Gastrocnemius medialis (tissue), 4 donors: ENCODE measurements at places on chromosomes 2 and 18.

DNA sequence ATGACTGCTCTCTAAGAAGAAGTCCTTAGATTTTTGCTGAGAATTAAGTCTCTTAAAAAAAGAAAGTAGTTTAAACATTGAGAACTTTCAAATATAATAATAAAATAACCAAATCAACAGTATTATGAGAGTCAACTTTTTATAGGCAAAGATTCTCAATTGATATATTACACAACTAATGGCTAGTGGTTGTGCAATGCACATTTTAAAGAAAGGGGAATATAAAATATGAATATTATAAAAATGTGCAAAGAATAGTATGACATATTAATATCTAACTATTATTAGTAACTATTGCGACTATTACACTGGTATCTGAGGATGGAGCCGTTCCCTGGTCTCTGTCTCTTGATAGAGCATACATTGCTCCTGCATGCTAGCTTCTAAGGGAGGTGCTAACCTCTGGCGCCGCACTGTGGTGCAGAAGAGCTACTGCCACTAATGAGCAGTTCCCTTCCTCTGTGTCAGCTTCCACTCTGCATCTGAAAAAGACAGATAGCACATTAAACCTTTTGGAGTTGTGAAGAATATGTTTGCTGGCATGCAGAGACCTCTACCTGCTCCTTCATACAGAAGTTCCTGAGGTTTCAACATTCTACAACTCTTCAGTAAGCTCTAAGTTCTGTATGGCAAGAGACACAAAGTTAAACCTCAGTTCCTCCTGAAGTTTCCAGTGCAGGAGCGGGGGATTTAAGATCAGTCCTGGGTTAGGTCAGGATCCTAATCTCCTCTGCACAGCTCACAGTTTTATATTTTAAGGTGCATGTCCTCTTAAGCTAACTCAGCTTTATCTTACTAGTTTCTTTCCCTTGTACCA lies 3.5 kb upstream of the SLC9A2 start:
- DNase-seq, result peak; percentile 51

DNA sequence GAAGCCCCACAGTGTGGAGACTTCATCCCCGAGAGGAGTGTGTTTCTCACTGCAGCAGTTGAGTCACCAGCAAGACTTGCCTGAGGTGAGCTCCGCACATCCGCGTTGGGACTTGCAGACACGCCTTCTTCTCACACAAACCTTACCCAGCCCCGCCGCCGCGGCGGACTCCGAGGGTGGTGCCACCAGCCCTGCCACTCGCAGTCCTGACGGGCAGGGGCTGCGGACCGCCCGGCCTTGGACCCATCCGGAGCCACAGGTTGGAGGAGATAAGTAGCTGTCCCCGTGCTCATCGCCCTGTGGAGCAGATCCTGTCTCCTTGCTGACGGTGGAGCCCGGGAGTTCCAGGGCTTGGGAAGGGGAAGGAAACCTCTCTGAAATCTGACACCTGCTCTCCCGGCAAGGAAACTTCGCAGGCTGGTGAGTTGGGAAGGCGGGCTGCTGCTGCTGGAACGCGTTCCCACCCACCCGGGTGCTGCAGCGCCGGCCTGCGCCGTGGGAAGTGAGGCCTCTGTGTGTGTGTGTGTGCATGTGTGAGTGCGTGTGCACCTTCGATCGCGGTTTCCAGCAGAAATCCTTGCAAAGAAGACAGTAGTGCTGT lies at the start of gene RAB27B:
Gene RAB27B, plus strand, starts transcription at position 197 of the 601 bp plus-strand sequence. CDS start 49,109 bp downstream, outside the sequence.
- peak; percentile 13 for DNase-seq

DNA sequence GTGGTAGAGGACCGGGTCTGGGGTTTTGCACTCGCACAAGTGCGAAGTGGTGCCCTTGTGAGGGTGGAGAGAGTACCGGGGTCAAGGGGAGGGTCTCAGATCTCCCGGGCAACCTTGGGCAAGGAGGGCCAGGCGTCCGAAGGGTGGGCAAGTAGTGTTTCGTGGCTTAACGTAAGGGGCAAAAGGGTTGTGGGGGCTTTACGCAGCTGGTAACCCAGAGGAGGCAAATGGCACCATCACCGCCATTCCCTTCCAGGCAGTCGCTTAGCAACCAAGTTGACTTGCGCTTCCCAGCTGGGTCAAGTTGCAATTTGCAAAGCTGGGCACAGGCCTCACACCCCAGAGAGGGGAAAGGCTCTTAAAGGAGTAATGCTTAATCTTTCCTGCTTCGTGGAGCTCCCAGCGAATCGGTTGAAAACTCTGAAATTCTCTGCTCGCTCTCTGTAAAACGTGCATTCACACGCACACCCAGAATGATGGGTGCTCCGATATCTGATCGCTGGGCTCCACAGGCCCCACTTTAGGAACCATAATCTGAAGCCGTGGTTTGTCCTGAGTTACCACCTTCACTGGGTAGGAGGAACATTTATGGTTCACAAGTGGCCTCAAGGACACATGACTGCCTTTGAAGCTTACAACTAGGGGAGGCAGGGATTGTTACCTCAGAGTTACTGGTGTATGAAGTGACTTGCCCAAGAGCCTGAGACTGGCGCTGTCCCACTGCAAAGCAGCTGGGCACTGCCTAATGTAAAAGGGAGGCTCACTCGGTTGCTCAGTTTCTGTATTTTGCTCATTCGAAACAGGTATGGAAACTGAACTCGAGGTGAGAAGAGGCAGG lies 127.9 kb downstream of the UXS1 start:
- DNase-seq, result no peak

GRCh38 chr2:131535526-131535925 lies 7.8 kb downstream of the CCDC74A start:
- DNase-seq, result no peak

- no peak for DNase-seq
Measured at GRCh38 chr2:68292108-68292710, 27.5 kb downstream of the CNRIP1 start.

- peak; percentile 47 for DNase-seq
Measured at GRCh38 chr2:38409156-38410102, 32.4 kb upstream of the ATL2 start.

- no peak for DNase-seq
Measured at GRCh38 chr2:172437419-172438341, 10.3 kb downstream of the ITGA6 start.

DNA sequence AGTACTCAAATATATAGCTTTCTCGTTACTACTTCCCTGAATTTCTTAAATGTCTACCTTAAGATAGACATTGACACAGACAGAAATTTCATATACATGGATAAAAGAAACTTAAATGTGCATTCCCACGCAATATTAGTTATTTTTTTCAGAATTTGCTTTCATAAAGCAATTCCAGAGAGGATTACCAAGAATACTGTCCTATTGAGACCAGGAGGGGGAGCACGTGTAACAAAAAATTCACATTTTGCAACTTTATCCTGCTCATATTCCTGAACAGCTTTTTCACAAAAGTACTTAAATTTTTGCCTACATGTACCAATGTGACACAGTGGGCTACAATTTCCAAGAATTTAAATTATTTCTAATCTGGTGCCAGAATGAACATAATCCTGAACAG lies 30.7 kb upstream of the ERCC3 start:
- no peak for DNase-seq

- DNase-seq, result no peak
Measured at GRCh38 chr2:138424436-138425140, 77.0 kb upstream of the SPOPL start.

DNA sequence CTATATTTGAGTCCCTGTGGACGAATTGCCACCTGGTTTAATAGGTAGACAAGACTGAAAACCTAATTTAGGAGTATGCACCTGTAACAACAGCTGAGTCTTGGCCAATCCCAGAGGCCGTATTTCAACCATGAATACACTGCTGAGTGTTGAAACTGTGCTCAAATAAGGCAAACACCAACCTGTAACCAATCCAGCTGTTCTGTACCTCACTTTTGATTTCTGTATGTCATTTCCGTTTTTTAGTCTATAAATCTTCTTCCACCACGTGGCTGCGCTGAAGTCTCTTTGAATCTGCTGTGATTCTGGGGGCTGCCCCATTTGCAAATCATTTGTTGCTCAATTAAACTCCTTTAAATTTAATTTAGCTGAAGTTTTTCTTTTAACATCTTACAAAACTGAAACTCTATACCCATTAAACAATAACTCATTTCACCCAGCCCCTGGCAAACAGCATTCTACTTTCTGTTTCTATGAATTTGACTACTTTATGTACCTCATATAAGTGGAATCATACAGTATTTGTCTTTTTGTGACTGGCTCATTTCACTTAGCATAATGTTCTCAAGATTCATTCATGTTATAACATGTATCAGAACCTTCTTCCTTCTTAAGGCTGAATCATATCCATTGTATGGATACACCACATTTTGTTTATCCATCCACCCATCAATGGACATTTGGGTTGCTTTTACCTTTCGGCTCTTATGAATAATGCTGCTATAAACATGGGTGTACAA lies 7.5 kb upstream of the YPEL5 start:
- no peak for DNase-seq

DNA sequence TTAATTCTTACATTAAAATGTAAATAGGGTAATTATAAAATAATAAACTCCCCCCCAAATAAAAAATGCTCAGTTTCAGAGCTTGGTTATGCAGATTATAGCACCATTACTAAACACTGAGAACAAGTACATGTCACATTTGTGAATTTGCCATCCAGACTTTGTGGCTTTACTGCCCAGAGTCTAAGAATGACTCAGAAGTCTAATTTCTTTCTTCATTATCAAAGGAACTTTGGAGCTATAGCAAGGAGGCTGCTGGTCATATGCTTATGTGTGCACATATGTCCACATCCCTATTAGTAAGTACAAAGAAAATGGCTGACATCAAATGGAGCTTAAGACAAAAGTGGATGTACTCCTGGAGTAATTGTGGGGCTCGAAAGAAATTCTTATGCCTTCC lies 248.5 kb upstream of the SESTD1 start:
- no peak for DNase-seq

- peak; percentile 39 for DNase-seq
Measured at GRCh38 chr2:38037757-38038621, 38.0 kb downstream of the CYP1B1 start.

DNA sequence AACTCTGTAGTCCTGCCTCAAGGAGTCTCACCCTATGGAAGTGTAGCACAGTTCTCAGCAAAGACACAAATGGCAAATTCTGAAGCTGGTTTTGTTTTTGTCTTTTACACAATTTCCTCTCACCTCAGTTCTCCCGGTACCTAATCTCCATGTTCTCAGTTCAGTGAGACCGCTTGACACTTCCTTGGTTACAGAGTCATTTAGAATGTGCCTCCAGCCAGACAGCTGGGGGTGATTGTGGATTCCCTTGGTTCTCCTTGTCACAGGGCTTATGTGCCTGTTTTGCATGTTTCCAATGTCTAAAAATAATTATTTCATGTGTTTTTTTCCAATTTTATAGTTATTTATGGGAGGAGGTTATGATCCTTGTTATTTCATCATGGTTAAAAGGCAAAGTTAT lies 379.5 kb upstream of the MAP2 start:
- no peak for DNase-seq

DNA sequence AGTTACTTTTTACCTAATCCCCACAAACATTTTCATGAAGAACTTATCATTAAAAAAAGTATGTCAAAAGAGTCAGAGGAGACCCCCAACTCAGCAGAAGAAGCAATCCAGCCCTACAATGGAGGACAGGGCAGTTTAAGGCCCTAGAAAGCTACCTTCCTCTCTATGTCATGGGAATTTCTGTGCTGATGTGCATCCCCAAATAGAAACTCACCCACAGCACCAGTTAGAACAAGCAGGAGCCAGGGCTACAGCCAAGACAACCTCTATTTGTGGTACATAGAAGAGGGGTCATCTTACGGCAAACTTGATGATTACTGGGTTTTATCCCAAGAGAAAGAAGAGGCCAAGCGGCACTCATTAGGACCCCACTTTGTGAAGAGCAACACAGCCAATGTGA lies 160.9 kb upstream of the CCDC150 start:
- DNase-seq, result no peak

- DNase-seq, result no peak
Measured at GRCh38 chr2:126970583-126970982, 71.9 kb downstream of the TEX51 start.

DNA sequence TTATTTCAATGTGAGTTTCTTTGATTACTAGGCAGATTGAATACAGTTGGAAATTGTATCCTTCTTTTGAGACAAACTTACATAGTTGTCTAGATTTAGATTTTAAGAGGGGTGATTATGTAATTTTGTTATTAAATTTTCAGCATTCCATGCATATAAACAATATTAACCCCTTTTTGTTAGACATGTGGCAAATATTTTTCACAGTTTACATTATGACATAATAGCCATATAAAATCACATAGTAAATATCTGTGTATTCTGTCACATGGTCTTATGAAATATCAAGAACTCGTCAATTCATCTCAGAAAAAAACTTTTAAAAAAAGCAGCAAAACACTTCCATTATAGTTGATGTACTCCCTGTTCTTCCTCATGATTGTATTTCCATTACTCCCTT lies 243.8 kb downstream of the CYP26B1 start:
- DNase-seq, result no peak

DNA sequence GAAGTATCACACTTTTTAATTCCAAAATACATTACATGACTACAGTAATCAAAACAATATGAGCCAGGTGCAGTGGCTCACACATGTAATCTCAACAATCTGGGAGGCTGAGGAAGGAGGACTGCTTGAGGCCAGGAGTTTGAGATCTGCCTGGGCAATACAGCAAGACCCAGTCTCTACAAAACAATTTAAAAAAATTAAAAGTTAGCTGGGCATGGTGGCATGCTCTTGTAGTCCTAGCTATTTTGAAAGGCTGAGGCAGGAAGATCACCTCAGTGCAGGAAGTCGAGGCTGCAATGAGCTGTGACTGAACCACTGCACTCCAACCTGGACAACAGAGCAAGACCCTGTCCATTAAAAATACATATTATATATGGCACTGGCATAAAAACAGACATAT lies 109.8 kb downstream of the USP34 start:
- no peak for DNase-seq

GRCh38 chr2:221402072-221402471 lies 170.0 kb downstream of the EPHA4 start:
- no peak for DNase-seq

GRCh38 chr18:26961839-26962238 lies 96.3 kb upstream of the AQP4 start:
- DNase-seq, result no peak

DNA sequence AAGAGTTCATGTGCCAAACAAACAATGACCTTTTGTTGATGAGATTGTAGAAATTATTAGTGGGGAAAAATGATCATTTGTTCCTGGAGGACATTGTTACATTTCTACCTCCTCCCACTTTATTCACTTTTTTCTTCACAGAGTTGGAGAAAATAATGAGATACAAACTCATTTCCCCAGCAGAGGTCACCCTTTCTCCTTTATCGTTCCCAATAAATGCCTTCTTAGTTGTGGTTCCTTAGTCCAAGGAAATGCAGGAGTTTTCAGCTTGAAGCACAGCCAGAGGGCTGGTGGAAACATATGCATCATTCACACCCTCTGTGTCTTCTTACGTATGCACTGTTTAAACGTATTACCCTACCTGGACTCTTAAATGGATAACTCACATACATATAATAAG lies 108.8 kb downstream of the SLC4A3 start:
- no peak for DNase-seq

- no peak for DNase-seq
Measured at GRCh38 chr2:37000318-37000717, 34.0 kb upstream of the STRN start.

- DNase-seq, result no peak
Measured at GRCh38 chr2:120204022-120204405, 19.2 kb downstream of the TMEM185B start.

- no peak for DNase-seq
Measured at GRCh38 chr2:62972601-62973000, 78.0 kb upstream of the OTX1 start.
